ENCODE measurements at places on chromosomes 6 and 20.

- DNase-seq, result no peak
Measured at GRCh38 chr6:129677620-129678325, 32.2 kb downstream of the ARHGAP18 start.

DNA sequence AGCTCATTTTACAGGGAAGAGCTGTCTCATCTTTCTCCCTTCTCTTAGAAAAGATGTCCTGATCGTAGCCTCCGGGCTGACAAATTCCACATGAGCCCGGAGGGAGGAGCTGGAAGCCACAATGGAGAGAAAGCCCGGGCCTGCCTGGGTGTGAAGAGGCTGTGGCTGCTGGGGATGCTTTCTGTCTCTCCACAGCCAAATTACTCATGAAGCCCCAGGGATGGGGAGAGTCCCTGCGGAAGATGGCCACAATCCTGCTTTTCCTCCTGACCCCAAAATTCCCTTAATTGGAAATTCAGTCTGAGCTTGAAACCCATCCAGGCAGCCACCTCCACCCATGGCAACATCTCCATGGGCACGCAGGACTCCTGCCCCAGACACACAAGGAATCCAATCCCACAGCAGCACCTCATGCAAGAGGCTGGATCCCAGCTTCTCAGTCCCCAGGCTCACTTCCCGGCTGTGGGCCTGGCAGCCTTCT, 32.4 kb downstream of the JPH2 start:
- no peak for DNase-seq

- no peak for DNase-seq
Measured at GRCh38 chr6:105818505-105818904, 267.6 kb upstream of the PRDM1 start.

GRCh38 chr6:17589406-17590096, 10.6 kb upstream of the FAM8A1 start:
- DNase-seq, result no peak

GRCh38 chr6:35737413-35738211, 780 bp downstream of the ARMC12 start:
- DNase-seq, result peak; percentile 17

DNA sequence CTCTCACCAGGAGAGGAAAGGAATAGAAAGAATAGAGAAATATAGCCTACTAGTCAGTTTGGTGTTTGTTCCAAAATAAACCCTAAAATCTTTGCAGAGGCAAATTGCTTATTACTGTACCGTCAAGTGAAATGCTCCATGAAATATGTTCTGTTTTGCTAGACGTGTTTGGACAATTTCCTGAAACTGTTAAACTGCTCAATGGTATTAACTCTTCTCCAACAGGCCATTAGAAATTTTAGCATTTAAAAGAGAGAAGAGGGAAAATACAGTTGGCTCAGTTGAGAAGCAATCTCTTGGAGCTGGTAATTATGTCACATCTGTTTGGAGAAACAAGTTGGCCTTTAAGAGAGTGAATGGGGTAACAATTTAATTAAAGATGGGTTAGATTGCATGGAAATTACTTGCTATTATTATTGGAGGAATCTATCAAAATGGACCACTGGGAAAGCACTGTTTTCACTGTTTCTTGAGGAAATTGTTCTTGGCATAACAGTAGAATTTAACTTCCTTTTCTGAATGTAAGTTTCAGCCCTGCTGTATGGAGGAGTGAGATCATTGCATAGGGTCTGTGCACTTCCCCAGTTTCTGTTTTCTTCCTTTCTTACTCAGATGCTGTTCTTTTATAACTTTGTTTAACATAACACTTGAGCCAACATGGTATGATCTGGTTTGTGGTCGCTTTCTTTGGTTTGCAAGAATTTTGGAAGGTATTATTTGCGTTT, 373.6 kb downstream of the PLCB1 start:
- no peak for DNase-seq

- DNase-seq, result no peak
Measured at GRCh38 chr6:2396846-2397630, 151.6 kb upstream of the GMDS start.

DNA sequence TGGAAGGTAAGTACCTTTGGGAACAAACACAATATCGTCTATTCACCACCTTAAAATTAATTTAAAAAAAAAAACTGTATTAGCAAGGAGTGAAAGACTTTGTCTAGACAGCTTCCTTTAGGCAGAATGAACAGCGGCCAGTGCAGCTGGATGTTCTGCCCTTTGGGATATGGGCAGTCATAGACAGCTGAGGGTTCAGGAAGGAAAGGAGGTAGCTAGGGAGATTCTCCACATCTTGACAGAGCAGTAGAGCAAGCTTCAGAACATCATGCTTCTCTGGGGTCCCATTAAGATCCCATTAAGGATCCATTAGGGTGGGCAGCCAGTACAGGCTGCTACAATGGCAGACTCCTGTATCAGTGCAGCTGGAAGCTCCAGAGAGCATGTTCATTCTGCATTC, 46.5 kb upstream of the PLCB4 start:
- no peak for DNase-seq

DNA sequence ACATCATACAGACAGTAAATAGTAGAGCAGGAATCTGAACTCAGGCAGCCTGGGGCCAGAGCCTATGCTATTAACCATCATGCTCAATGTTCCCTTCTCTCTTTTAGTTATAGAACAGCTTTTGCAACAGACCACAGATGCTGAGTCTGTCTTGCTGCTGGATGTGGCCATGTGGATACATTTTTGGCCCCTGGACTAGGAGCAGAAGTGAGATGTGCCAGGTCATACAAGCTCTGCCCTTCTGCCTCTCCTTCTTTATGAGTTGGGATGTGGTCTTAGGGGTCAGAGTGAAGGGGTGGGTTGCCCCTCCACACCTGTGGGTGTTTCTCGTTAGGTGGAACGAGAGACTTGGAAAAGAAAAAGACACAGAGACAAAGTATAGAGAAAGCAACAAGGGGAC, 14.6 kb upstream of the AARS2 start:
- no peak for DNase-seq

- DNase-seq, result peak; percentile 33
Measured at GRCh38 chr6:166786704-166787293, 159.7 kb upstream of the RPS6KA2 start.

All from NCI-H1048 (cell line).